ENCODE measurements at places on chromosomes 16 and 17. TPM values are rescaled to one million over a fixed set of nuclear protein-coding genes. Genes with fewer than 3 reads are reported as not detected.

DNA sequence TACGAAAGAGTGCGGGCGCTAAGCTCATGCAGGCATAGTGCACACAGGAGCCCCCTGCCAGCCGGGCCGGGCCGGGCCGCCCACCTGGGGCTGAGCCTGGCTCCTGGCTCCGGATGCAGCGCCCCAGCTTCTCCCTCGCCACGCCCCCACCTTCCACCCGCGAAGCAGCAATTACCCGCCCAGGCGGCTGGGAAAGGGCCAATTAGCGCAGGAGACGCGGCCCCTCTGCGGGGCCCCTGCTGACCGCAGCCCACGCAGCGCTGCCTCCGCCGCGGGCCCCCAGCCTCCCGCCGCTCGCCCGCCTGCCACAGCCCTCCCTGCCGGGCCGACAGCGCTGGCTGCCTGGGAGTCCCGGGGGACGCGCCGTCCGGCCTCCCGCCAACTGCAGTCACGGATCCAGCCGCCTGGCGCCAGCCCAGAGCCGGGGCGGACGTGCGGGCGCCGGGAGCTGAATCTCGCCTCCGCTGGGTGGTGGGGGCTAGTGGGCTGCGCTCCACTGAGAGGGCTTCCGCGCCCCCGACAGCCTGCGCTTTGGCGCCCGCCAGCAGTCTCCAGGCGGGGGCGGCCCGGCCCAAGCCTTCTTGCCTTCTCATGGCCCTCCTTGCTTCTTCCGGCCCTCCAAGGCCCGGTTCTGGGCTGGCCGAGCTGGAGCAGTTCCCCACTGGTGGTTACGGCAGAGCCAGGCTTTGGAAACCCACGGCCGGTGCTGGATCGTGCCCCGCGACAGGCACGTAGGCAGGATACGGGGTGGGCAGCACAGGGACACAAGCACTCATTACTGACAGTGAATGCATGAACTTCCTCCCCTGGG, 14.9 kb upstream of the CBFB start:
- DNase-seq: peak; percentile 77
- no peaks in the 10 kb centered on the region for H3K36me3 ChIP-seq
- no peaks in the 10 kb centered on the region for H3K27me3 ChIP-seq
- H3K4me1 ChIP-seq: peaks cover 26% of the 10 kb centered on the region
- peak overlapping the region; percentile 67 for H3K4me3 ChIP-seq

- DNase-seq: no peak
- peaks cover 31% of the 10 kb centered on the region for H3K4me1 ChIP-seq
- peaks cover 4% of the 10 kb centered on the region for H3K36me3 ChIP-seq
- peak overlapping the region; percentile 85 for H3K27ac ChIP-seq
These were observed 85.6 kb downstream of the WNT3 start for GRCh38 chr17:46732754-46733398.

GRCh38 chr17:73495641-73496040, 148.6 kb downstream of the SDK2 start:
- no peaks in the 10 kb centered on the region for H3K36me3 ChIP-seq
- no peak overlapping the region for H3K4me3 ChIP-seq
- H3K4me1 ChIP-seq: peaks cover 48% of the 10 kb centered on the region

- H3K27me3 ChIP-seq: no peaks in the 10 kb centered on the region
- peak; percentile 13 for DNase-seq
- peaks cover 11% of the 10 kb centered on the region for H3K4me1 ChIP-seq
- no peak overlapping the region for H3K4me3 ChIP-seq
These were observed 73.9 kb downstream of the AMFR start for GRCh38 chr16:56351481-56351880.

PRR35 gene
- total RNA-seq: not detected

Measured in mesothelial cell of epicardium (in vitro differentiated cells).